AG20443 (cell line): ENCODE measurements at places on chromosomes 13 and 19.
A peak's percentile ranks its signal among the peaks of the same experiment; 100 is the strongest.

DNA sequence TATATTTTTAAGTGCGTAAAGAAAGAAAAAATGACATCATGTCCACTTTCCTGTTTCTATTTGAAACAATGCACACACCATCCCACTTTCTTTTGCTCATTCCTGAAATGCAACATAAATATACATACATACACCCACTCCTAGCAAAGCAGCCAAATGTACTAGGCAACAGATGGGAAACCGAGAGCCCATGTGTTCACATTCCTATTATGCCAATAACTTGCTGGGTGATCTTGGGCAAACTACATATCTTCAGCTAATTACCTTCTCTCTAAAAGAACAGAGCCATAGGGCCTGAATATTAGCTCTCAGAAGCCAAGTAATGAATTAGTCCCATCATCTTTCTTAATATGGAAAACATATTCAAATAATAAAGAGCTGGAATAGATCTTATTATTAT, 610.6 kb upstream of the ATXN8OS start:
- DNase-seq, result no peak

DNA sequence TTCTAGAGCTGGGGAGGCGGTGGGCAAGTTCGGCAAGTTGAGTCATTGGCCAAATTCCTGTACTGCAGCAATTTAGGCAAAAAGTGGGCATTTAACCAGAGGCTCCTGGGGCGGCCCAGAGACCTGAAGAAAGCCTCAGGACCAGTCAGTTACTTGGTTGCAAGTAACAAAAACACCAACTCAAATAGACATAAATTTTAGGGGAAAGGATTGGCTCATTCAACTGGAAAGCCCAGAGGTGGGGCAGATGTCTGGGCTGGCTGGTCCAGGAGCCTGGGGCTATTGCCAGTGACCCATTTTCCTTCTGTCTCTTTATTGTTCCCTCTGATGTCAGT, 97.1 kb downstream of the SIPA1L3 start:
- DNase-seq, result no peak

DNA sequence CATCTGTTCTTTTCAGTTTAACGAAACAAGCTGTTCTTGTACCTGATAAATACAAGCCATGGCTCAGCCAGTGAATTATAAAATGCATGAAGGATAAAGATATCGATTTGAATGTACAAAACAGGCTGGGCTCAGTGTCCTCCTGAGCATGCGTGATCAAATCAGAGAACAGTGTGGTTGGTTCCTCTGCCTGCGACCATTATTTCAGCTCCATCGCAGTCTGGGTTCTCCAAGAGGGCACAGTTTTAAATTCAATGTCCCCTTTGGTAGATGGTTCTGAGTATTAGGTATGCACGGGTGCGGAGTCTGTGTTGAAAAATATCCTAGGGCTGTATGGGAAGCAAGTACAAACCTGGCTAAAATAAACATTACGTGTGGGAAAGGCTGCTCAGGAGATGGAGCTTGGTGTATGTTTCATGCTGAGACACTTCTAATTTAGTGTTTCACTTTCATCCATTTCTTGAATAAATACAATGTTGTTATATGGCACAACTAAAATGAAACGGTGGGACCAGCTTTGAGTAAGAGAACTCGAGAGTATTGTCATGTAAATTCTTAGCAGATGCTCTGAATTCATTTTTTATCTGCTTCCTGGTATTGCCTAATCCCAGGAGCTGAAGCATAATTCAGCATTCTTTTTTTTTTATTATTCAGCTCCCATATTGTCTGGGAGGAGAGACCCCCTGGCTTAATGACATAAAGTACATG, 458.7 kb downstream of the MYO16 start:
- DNase-seq, result no peak

DNA sequence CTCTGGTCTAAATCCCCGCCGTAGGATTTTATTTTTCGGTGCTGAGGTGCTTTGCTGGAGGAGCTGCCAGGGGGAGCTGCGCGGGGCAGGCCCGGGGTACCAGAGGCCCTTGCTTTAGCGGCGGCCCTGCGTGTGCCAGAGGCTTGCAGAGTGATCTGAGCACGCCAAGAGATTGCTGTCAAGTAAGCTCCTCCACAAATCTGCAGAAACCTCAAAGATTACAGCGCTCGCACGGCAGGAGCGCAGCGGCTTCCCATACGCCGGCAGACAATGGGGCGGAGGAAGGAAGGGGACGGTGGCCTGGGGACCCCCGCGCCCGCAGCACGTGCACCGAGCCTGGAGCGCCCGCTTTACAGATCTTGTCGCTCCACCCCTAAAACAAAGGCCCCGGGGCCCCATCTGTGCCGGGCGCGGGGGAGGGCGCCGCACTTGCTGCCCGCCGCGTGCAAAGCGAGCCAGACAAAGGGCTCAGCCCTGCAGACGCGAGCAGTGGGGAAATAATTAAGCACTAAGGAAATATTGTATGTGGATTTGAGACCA, 9.1 kb upstream of the C19orf12 start:
- DNase-seq, result peak; percentile 41

DNA sequence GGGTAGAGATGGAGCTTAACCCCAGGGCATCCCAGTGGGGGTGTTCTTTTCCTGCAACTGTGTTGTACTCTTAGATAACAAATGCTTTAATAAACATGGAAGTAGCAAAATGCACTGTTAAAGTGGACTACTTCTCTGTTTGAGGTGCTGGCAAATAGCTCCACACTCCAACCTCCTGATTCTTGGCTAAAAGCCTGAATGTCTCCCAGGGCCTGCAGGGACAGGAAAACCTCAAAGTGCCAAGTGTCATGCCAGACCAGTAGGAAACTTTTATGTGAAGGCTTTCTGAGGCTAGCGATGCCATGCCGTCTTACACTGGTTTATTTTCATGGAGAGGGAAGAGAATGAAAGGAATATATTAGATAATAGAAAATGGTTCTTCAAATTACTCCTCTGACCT, 6.8 kb downstream of the FREM2 start:
- no peak for DNase-seq

DNA sequence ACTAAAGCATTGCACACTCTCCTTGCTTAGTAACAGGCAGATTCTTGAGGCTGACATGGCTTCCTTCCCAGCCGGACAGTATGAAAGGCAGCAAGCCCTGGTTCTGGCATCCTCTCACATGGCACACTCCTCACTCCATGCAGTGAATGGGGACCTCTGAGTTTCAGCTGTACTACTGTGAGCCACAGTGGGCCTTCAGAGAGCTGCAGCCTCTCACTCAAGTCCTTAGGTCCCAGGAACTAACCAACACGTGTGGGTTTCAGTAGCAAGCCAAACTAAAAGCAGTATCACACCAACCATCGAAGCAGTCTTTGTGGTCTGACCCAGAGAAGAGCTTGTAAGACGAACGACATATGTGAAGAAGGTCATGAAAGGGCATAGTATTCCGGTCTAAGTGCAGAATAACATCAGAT, 128.2 kb downstream of the TBC1D4 start:
- DNase-seq, result peak; percentile 64

DNA sequence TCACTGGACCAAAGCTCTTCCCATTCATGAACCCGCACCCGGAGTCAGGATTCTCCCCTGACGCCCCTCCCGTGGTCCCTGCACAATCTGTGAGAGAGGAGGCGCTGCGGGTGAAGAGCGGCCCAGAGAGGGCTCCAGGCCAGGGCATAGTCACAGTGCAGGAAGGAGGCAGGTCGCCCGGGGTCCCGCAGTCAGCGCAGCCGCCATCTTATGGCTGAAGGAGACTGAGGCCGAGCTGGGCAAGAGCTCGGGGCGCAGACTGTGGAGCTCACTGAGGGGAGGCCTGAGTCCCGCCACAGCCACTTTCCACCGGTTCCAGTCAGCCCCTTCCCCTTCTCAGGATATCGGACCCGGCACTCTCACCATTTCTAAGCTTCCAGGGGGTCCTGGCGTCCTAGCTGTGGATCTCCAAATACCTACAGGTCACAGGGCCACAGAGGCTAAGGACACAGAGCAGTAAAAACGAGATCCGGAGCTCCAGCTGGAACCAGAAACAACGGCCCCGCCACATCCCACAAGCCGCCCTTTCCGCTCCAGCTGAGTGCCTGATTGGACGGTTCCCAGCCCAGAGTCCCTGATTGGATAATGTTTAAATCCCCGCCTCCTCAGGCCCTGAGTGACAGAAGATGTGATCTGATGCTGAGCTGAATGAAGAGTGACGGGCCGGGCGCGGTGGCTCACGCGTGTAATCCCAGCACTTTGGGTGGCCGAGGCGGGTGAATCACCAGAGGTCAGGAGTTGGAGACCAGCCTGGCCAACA, at the start of gene ZNF99:
Gene ZNF99, minus strand, starts transcription at position 501 of the 760 bp plus-strand sequence. Its CDS starts 135 bp downstream, at position 366.
- no peak for DNase-seq

DNA sequence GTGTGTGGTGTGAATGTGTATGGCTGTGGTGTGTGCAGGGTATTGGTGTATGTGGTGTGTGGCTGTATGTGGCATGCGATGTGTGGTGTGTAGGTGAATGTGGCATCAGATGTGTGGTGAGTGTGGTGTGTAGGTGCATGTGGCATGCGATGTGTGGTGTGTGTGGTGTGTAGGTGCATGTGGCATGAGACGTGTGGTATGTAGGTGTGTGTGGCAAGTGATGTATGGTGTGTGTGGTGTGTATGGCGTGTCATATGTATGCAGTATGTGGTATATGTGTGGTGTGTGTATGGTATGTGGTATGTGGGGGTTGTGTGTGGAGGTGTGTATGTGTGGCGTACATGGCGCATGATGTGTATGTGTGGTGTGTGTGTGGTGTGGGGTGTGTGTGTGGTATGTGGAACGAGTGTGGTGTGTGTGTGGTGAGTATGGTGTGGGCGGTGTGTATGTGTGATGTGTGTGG, 63.4 kb downstream of the PEPD start:
- no peak for DNase-seq

- peak; percentile 85 for DNase-seq
Observed at GRCh38 chr13:49308097-49308875, 60.6 kb downstream of the CDADC1 start.

- no peak for DNase-seq
Observed at GRCh38 chr19:31947436-31948115, 397.8 kb upstream of the ZNF507 start.

GRCh38 chr19:4633140-4633967, 6.0 kb upstream of the TNFAIP8L1 start:
- DNase-seq, result peak; percentile 71

- no peak for DNase-seq
Observed at GRCh38 chr19:2010135-2010668, 5.3 kb downstream of the BTBD2 start.

DNA sequence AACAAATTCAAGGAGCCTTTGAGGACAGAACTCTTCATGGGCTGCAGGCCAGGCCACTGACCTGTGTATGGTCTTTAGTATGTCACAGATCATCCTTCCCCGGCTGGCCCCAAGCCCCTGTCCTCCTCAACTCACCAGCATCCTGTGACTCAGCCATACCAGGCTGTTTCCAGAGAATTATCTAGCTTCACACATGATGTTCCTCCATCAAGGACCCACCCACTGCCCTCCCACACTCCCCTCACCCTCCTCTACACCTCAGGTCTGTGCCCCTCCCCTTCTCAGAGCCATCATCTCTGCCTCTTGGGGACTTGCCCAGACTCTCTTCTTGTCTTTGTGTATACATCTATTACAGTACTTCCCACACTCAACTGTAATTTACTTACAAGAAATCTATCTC, 14.7 kb downstream of the DCT start:
- no peak for DNase-seq

DNA sequence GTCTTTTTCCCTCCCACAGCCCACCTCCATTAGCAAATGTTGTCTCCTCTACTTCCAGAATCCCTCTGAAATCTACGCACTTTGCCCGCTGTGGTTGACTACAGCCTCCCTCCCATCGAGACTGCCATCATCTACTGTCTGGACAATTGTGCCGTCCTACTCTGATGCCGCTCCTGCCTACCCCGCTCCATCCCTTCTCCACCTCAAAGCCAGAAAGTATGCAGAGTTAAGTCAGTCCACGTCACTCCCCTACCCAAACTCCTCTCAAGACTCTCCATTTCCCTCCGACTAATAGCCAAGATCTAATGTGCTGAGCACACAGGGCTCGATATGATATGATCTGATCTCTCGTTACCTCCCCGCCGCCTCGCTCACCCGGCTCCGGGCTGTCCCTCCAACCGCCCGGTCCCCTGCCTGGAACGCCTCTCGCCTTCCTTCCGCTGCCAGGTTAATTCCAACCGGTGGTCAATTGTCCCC, 556 bp downstream of the CACTIN start:
- no peak for DNase-seq

- no peak for DNase-seq
Observed at GRCh38 chr19:49272204-49272603, 52.8 kb downstream of the SLC6A16 start.

- no peak for DNase-seq
Observed at GRCh38 chr13:110576070-110576394, 14.5 kb upstream of the RAB20 start.

DNA sequence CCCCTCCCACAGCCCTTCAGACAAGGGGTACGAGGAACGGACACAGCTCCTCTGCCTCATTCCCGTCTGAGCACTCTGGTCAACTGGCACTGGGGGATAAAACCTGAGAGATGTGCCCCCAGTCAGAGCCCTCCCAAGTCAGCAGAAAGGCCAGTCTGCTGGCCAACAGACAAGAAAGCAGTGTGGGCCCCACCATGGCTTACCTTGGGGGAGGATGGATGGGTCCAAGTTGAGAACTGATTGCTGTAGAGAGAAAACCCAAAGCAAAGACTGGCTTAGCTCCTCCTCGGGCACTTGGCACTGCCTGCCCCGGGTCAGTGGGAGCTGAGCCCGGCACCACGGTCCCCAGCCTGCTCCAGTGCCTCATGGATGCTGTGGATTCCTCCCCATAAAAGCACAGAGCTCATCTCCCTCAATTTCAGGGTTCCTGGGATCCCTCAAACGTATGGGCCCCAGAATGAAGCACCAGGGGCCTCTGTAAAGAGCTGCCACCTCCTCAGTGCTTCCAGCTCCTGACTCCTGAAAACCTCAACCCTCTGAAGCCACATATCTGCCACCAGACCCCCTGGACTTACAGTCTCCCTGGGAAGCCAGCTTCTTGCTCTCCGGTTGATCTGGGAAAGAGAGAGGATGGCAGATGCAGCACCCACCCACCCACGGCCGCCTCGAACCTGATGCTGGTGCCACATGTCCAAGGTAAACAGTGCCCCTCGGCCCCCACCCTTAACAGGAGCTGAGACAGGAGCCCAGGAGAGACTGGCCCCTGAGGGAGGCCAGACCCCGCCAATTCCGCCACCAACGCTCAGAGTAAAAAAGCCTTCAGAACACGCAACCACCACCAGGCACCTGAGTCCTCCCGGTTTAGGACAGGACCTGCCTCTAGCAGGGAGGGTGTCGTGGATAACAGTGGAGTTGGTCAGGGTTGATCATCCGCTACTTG, 3.3 kb downstream of the KHSRP start:
- no peak for DNase-seq
